Motor neuron (in vitro differentiated cells): ENCODE measurements at places on chromosomes 7 and 10.

DNA sequence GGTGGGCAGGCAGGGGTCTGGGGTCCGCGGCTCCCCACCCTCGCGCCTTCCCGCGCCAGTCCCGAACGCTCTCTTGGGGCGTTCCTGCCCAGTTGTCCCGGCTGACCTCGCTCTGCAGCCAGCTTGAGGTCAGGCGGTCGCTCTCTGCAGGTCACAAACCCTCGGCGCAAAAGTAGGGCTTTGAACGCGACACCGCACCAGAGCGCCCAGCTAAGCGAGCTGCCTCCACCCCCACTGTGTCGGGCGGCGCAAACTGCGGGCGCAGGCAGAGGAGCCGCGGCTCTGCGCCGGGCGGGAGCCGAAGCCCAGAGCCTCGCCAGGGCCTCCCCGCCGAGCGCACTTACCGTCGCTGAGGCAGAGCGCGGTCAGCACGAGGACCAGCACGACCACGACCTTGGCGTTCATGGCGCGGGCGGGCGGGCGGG, 284 bp downstream of the CXCL12 start:
- peak; percentile 35 for ATAC-seq

DNA sequence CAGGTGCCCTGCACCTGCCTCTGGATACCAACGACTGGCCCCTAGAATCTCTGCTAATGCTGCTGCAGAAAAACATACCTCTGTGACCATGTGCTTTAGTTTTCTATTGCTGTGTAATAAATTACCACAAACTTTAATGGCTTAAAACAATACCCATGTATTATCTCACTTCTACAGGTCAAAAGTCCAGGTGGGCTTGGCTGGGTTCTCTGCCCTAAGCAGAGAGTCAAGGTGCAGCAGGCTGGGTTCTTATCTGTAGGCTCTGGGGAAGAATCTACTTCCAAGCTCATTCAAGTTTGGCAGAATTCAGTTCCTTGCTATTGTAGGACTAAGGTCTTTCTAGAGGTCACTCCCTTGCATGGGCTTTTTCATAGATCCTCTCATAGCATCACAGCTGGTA, 52.3 kb downstream of the CCDC71L start:
- ATAC-seq: no peak

- ATAC-seq: no peak
These were observed 2.7 kb downstream of the OGDH start for GRCh38 chr7:44608916-44609648.

DNA sequence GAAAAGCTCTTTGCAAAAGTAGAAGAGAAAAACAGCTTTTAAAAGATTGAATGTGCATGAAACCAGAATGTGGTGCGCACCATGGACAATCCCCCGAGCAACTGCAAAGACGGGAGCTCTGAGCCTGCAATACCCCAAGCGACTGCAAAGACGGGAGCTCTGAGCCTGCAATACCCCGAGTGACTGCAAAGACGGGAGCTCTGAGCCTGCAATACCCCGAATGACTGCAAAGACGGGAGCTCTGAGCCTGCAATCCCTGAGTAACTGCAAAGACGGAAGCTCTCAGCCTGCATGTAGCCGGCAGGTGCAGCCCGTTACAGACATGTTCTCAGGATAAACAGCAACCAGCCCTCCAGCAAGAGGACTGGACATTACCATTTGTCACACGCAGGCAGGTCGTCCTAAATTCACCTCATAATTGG, 6.2 kb downstream of the ZNF775 start:
- ATAC-seq: no peak

DNA sequence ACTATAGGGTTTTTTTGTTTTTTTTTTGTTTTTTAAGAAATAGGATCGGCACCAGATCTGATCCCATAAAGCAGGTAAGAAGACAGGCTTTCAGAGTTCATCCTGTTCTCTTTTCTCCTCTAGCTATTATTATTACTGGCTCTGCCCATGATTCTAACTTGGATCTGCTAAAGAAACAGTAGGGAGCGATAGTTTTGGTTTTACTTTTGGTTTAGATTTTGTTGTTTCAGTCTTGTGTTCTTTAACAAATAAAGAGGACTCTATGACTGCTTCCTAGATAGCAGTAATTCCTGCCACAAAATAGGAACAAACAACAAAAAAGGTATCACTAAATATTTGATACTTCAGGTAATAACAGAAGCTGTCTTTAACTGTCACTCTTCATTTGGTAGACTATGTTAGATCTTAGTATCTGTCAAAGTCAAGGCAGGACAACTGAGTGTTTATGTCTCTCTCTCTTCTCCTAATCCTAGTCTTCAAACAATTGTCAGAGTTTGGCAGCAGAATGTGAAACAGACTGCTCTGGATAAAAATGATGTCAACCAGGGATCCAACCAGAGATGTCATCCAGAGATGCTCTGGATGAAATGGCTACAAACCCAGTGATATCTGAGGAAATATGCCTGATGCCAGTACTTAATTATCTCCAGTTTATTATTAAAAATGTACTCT, 99.8 kb downstream of the KMT2C start:
- ATAC-seq: no peak

DNA sequence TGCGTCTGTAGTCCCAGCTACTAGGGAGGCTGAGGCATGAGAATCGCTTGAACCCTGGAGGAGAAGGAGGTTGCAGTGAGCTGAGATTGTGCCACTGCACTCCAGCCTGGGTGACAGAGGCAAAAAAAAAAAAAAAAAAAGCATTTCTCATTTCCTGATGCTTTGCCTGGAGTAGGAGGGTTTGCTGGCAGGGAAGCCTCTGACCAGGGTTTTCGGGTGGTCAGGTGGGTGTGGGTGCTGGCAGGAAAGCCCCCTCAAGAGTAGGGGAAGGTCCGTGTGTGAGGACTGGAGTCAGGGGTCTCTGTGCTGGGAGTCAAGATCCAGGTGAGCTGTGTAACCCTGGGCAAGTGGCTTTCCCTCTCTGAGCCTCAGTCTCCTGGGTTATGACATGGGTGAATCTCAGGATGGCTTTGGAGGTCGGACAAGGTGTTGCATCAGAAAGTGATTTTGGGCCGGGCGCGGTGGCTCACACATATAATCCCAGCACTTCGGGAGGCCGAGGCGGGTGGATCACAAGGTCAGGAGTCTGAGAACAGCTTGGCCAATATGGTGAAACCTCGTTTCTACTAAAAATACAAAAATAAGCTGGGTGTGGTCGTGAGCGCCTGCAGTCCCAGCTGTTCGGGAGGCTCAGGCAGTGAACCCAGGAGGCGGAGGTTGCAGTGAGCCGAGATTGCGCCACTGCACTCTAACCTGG, 3.2 kb downstream of the AMZ1 start:
- no peak for ATAC-seq

GRCh38 chr7:37283716-37284115, 164.9 kb downstream of the ELMO1 start:
- no peak for ATAC-seq

- peak; percentile 3 for ATAC-seq
These were observed 1.4 kb downstream of the VOPP1 start for GRCh38 chr7:55570939-55571338.

DNA sequence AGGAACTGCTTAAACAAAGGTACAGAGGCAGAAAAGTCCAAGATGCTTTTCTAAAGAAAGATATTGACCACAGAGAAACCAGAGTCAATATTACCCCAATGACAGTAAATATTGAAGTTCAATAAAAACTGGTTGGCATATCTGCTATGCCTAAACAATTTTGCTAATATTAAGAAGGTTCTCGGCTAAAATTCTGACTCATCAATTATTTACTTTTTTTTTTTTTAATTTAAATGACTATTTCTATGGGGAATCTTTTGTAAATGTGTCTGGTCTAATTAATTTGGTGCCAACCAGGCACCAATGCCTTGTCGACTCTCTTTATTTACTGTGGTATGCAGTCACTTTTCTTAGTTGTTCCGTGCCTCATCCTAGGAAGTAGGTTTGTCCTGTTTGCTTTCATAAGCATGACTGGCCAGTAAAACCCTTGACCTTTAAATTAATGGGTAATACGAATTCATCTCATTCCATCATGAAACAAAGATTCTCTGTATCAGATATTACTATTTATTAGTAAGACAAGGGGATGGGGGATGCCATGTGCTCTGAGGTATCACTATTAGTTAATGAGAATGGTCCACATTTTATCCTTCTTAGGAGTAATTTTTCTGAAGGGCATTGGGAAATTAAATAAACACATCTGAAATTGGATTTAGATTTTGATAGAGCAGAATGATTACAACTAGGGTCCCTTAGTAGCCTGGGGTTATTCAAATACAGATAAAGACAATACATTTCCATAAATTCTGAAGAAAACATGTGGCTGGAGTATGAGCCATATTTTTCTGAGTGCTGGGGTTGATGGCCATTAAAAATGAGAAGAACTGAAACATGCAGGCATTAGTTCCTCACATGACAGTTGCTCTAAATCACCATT, 154.4 kb downstream of the VTI1A start:
- no peak for ATAC-seq

- ATAC-seq: peak; percentile 93
These were observed 98.0 kb downstream of the KAT6B start for GRCh38 chr10:74924251-74924963.

DNA sequence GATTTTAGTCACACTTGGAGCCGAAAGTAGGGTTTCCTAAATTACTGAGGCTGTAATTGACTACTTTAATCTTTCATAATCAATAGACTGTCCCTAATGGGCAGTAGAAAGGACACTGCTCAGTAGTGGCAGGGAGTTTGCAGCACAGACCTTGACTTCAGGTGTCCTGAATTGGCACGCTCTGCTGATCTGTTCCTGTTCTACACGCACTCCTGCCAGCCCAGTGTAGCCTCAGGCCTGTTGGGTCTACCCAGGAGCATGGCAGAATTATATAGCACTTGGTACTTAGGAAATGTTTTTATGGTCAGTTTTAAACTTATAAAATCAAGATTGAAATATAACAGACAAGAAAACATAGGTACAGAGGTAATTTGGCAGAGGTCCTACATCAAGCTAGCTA, 9.0 kb downstream of the EIF4H start:
- peak; percentile 26 for ATAC-seq

DNA sequence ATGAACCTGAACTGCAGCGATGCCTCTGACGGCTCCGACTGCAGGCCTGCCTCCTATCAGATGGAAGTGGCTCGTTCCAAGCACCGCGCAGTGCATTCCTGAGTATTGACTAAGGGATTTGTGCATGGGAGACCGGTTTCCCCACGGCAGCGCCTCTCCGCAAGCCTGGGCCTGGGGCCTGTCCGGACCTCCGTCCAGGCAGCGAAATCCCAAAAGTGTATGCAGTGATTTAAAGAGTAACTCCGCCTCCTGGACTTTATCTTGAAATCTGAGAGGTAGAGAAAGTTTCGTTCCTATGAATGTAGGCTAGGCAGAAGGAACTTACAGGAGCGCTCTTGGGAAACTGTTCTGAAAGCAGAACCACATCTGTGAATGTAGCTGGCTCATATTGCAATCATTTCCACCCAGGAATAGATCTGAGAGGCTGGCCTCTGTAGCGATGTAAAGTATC, 106.2 kb upstream of the CELF2 start:
- ATAC-seq: peak; percentile 98

DNA sequence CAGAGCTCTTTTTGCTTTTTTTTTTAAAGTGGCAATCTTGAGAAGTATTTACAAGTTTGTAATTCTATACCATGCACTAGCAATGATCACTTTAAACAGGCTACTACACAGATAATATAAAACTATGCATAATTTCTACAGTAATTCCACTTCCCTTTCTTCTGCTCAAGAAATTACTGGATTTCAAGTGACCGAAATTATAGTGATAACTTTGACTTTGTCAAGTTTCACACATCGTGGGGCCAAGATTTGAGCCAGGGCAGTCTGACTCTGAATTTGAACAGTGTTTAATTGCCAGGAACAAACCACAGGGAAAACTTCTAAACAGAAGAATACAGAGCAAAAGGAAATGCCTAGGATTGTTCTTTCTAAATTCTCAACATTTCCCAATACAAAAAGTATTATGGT, 288.3 kb upstream of the MKLN1 start:
- no peak for ATAC-seq

DNA sequence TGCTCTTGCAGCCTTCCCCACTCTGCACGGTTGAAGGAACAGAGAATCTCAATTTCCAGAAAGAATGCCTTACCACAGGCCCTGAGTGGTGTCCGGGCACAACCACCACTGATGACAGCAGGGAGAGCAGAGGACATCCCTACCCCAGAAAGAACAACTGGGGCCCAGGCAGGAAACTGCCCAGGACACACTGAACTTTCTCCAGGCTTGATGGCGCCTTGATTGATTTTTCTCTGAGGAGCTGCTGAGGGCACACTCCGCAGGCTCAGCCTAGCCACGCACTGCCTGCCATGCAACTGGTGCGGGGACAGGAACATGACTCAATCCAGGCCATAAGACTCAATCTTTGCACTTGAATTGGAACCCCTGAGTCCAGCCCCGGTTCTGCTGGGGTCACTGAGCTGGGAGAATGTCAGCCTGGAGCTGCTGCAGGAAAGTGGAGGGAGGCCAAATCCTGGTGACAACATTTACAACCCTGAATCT, 5.9 kb downstream of the AKR1B1 start:
- ATAC-seq: no peak

- ATAC-seq: no peak
These were observed 7.7 kb upstream of the ITPRIP start for GRCh38 chr10:104345941-104346340.

- ATAC-seq: no peak
These were observed 214.8 kb downstream of the GLRX3 start for GRCh38 chr10:130350996-130351395.

- no peak for ATAC-seq
These were observed 76.3 kb upstream of the PRKAR2B start for GRCh38 chr7:106968160-106968559.

GRCh38 chr7:150806863-150807262, 6.3 kb downstream of the TMEM176A start:
- no peak for ATAC-seq

GRCh38 chr10:47287365-47287802, 12.6 kb upstream of the GDF10 start:
- peak; percentile 26 for ATAC-seq

DNA sequence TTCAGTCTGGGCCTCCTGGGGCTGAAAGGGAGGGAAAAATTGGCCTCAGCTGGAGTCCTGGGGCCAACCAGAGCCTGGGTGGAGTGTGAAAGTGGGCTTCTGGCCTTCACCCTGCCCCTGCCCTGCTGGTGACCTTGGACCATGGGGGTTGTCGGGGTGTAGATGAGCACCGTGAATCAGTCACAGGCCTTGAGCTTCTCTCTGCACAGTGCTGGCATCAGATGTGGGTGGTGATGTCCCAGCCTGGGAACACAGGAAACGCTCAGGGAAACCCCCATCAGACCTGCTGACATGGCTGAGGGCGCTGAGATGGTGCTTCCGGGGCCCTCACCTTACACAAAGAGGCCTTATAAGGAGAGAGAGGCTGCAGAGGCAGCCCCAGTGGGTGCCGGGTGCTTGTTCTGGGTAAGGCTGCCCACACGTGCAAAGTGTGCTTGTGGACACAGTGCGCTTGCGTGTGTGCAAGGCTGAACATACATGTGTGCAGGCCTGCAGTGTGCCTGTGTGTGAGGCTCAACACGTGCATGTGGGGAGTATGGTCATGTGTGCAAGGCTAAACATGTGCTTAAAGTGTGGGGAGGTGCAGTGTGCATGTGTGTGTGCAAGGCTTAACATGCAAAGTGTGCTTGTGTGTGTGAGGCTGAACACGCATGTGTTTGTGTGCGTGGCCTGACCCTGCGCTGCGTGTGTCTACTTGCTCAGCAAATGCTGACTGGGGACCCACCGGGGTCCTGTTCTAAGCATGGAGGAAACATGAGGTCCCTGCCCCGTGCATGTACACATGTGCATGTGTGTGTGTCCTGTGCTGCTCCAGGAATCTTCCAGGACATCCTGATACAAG, 6.5 kb downstream of the ARPC1B start:
- peak; percentile 19 for ATAC-seq
